ENCODE measurements at places on chromosomes 3 and 15.

DNA sequence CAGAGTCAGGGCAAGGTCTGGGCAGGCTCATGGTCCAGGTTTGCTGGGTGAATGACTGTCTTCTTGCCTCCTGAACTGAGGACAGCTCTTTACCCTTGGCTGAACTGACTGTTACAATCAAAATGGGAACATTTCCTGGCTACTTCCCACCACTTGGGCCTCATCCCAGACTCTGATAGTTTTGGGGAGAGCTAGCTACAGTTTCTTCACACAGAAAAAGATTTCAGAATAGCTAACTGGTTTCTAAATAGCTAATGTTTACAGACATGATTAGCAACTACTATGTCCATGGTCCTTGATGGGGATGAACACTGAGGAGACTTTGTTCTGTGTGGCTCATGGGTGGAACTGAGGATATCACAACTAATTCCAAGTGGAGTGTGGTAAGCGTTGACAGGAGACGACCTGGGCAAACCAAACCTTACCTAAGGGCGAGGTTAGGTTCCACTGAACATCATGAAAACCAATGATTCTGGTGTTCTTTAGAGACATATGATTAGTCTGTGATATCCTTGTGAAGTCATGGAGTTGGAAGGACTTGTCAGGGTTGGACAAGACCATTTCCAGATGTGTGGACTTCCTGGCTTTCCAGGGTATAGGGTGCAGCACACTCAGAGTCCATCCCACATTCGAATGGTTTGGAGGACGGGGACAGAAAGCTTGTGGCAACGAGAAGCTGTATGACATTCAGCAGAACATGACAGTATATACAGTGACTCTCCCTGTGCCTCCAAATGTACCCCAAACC is 7.3 kb downstream of the ALPK3 start:
- DNase-seq: no peak

DNA sequence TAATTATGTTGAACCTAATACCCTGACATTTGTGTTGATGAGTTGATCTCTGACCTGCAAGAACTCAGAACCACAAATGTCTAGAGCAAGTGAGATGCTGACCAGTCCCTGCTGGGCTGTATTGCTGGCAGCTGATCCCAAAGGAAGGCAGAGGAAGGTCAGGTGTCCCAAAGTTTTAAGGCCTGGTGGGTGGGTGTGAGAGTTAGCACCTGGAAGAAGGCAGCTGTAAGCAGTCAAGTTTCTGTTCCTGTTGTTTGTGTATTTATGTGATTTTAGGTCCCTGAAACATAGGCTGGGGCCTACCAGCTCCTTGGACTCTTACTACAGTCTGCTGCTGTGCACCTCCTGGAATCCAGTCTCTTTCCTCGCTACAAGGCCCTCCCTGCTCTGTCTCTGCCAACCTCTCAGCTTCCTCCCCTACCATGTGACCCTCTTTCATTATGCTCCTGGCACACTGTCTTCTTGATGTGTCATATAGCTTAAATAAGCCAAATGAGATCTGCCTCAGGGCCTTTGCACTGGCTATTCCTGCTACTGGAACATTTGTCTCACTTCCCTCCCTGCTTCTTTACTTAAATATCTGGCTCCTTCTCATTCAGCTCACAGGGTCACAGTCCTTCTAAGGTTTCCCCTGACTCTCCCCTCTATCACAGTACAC is 31.0 kb upstream of the ATOSA start:
- no peak for DNase-seq

GRCh38 chr3:31249545-31249944 is 283.2 kb upstream of the STT3B start:
- DNase-seq: no peak

DNA sequence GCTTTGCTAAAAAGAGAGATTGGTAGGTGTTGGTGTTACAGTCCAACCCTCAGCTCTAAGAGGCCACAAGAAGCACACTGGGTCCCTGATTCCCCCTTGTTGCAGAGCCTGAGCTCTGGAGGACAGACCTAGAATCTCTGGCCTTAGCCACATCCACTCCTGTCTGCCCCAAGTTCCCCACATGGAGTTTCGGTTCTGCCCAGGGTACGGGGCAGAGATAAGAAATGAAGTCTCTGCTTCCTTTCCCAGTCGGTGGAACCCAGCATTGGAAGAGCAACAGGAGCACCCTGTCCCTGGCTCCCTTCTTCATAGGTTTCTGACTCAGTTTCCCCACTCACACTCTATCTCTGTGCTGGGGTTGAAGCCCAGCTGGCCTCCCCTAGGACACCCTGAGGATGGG is 13.2 kb downstream of the PRR23E start:
- DNase-seq: no peak

GRCh38 chr3:105785803-105786202 is 83.0 kb downstream of the CBLB start:
- DNase-seq: no peak

- no peak for DNase-seq
Observed at GRCh38 chr15:100753503-100753902, 126.1 kb upstream of the ALDH1A3 start.

DNA sequence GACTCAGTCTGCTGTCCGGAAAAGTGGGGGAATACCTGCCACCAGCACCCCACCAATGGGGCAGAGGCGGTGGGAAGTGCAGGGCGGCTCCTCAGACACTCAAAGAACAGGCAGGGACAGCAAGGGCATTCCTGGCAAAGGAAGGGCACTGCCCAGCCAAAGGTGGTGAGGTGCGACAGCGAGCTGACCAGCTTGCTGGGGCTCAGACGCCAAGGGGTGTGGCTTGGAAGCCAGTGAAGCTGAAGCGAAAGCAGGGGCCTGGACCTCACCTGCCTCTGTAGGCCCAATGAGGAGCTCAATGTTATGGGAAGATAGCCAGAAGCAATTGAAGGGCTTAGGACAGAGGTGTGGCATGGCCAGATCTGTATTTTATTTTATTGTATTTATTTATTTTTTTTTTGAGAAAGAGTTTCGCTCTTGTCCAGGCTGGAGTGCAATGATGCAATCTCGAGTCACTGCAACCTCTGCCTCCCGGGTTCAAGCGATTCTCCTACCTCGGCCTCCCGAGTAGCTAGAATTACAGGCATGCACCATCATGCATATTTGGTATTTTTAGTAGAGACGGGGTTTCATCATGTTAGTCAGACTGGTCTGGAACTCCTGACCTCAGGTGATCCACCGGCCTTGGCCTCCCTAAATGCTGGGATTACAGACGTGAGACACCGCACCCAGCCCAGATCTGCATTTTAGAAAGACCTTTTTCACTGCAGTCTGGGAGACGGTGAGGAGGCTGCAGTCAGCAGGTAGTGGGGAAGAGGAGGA is 4.4 kb upstream of the LMAN1L start:
- no peak for DNase-seq

- no peak for DNase-seq
Observed at GRCh38 chr3:197593046-197593380, 37.2 kb upstream of the BDH1 start.

DNA sequence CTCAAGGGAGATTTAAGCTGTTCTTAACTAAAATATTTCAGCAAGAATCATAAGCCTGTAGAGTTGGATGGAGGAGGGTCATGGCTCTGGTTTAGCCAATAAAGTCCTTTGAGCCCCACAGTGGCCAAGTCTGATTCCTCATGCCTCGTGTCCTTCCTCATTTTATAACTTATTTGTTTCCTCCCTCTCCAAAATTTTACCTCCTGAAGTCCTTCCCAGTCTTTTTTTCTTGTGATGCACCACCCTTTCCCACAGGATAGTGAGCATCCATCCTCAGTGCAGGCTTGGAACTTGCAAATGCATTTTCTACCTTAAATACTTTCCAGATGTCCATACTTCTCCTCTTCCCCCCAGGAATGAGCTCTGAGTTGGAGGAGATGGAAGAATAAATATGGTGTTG is 162.7 kb upstream of the AGTR1 start:
- no peak for DNase-seq

DNA sequence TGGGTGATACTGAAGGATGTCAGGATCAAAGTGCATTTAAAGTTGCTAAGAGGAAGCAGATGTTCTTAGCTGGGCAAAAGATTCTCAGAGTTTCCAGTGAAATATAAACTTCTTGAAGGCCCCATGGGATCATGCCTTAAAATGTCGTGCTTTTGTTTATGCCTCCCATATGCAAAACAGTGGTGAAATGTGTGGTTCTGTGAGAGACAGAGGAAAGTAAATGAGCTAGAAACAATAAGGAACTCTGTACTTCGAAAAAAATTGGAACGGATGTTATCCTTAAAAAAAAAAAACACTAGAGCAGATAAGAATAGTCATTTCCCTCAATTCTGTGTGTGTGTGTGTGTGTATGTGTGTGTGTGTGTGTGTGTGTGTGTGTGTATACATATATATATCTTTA is 497.0 kb upstream of the TBL1XR1 start:
- DNase-seq: no peak

DNA sequence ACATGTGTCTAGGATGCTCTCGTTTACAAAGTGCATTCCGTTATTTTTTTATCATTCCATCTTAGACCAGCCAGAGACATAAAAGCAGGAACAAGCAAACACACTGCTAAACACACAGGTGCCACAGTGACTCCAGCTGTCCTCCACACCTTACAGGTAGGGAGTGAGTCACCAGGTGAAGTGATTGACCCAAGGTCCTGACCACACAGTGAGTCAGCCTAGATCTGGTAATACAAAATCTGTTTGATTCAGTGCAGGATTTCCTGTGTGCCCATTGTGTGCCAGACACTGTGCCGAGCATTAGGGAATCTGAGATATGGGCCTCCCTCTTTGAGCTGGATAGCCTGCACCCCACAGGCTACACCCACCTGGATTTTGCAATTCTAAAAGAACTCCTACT is 16.7 kb upstream of the BFSP2 start:
- no peak for DNase-seq

GRCh38 chr3:113243071-113243470 is 31.7 kb downstream of the BOC start:
- DNase-seq: no peak

DNA sequence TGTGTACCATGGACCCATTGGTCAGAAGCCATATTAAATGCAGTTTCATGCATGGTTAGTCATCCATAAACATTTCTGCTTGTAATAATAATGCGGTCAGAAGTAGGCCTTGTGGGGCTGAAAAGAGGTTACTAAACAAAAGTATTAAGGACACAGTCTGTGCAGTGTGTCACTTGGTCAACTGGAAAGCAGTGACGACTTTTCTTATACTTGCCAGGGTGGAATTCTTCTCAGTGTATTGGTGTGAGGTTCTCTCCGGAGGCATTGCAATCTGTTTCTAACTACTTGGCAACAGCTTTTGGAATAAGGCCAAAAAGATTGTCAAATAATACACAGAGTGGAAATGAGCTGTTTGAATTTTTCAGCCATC is 46.8 kb downstream of the CHL1 start:
- no peak for DNase-seq

GRCh38 chr3:196378146-196378841 is 40.1 kb upstream of the TM4SF19 start:
- DNase-seq: no peak

DNA sequence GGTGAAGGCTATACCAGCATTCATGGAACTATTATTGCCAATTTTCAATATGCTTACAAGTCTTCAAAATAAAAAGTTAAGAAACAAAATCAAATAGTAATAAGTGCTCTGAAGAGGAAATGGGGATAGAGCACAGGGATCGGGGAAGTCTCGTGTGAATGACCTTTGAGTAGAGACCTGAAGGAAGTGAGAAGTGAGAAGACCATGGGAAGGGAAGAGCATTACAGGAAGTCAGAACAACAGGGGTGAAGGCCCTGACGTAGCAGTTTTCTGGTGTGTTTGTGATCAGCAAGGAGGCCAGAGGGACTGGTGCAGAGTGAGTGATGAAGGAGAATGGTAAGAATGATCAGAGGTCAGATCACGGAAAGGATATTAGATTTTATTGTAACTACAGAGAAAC is 48.1 kb downstream of the STAC start:
- DNase-seq: no peak

GRCh38 chr3:73315706-73316105 is 254.2 kb downstream of the EBLN2 start:
- no peak for DNase-seq

DNA sequence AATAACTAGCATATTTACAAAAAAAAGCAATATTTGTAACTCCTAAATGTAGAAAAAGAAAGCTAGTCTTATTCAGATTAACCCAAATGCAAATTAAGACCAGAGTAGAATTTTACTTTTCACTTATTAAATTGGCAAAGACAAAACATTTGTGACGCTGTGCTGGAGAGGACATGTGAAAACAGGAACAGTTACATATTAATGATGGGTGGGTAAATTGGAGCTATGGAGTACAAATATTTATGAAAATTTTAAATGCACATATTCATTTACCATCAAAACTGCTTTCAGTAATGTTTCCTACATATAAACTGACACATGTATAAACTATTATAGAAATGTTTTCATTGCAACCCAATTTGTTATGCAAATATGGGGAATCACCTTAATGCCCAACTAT is 278.9 kb upstream of the POU1F1 start:
- no peak for DNase-seq

DNA sequence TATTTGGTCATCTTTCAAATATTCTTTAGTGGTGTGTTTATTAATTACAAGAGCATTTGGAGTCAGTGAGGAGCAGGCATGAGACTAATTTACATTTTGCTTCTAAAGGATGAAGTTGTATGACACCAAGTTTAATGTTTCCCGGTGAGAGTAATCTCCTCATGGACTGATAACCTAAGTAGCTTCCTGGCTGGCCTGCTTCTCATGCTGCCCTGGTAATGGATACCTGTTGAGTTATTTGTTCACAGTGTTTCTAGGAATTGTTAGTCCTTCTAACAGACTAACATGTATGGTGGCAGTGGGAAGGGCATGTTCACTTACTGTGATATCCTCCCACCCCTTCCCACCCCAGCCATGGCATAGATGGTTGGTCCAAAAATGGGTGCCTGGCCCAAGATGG is 69.3 kb upstream of the CMTM7 start:
- no peak for DNase-seq

- no peak for DNase-seq
Observed at GRCh38 chr15:77575203-77575934, 57.3 kb downstream of the LINGO1 start.

DNA sequence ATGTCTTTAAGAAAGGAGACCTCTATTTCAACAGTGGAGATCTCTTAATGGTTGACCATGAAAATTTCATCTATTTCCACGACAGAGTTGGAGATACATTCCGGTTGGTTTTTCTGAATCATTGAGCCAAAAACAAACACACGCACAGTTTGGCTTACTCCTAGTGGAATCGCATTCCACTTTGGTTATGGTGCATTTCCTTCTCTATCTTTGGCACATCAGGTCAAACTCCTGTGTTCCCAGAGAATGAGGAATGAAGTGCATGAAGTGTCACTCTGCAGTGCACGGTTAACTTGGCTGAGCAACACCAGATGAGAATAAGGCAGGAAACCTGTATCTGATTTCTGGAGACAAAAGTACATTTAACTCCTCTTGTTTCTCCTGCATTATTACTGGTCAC is 38.5 kb downstream of the HDC start:
- DNase-seq: no peak

Data from stimulated activated CD8-positive, alpha-beta memory T cell treated with anti-CD3 and anti-CD28 coated beads, Interleukin-4, amount 100 ng/mL, for 4 hours (primary cell).